Placental pericyte (primary cell): ENCODE measurements at places on chromosomes 2 and 18. TPM values are rescaled to one million over a fixed set of nuclear protein-coding genes. Genes with fewer than 3 reads are reported as not detected.

The PLB1 gene
- total RNA-seq = 0.86 and 2.4 TPM in 2 replicates

The HOXD8 gene
- total RNA-seq = 6.3 TPM in 1 of 2 replicates, not detected in the other

The ALPG gene
- not detected in 2 replicates for total RNA-seq

The EN1 gene
- not detected in 2 replicates for total RNA-seq

The ME2 gene
- total RNA-seq = 51.8 and 57.3 TPM in 2 replicates

The SAG gene
- not detected in 2 replicates for total RNA-seq

The TUBA4B gene
- total RNA-seq = not detected in 2 replicates

The TTN gene
- total RNA-seq = under 0.01 TPM in 2 replicates

The EVA1A gene
- total RNA-seq = 36.5 and 51.3 TPM in 2 replicates

The PUS10 gene
- total RNA-seq = 5.5 and 6.7 TPM in 2 replicates

The CRYGC gene
- not detected in 2 replicates for total RNA-seq

The MARS2 gene
- 4.4 and 14.0 TPM in 2 replicates for total RNA-seq

The GREB1 gene
- 0.29 and 0.44 TPM in 2 replicates for total RNA-seq

The ACP1 gene
- 64.3 and 101 TPM in 2 replicates for total RNA-seq

The GCG gene
- not detected in 2 replicates for total RNA-seq

The RANBP2 gene
- 64.1 and 97.5 TPM in 2 replicates for total RNA-seq

The UGT1A10 gene
- 0.22 TPM in 1 of 2 replicates, not detected in the other for total RNA-seq

The CCBE1 gene
- total RNA-seq = 0.44 and 8.7 TPM in 2 replicates

The KCNE4 gene
- total RNA-seq = 2.4 and 3.1 TPM in 2 replicates

The RIT2 gene
- not detected in 2 replicates for total RNA-seq

The GULP1 gene
- 79.6 and 80.5 TPM in 2 replicates for total RNA-seq

The MROH2A gene
- not detected in 2 replicates for total RNA-seq

The LDLRAD4 gene
- 0.14 and 0.88 TPM in 2 replicates for total RNA-seq

The AGAP1 gene
- 15.5 and 28.6 TPM in 2 replicates for total RNA-seq

The SNTG2 gene
- total RNA-seq = not detected in 2 replicates

The AQP12B gene
- not detected in 2 replicates for total RNA-seq

The ARHGAP15 gene
- total RNA-seq = not detected in 2 replicates

The LYG1 gene
- total RNA-seq = 0.44 TPM in 1 of 2 replicates, not detected in the other

The FBXO36 gene
- total RNA-seq = 5.0 and 6.6 TPM in 2 replicates

The RND3 gene
- 269 and 815 TPM in 2 replicates for total RNA-seq

The FNDC4 gene
- total RNA-seq = 2.2 and 14.0 TPM in 2 replicates

The BCL11A gene
- 0.88 and 1.6 TPM in 2 replicates for total RNA-seq

The PROM2 gene
- total RNA-seq = 0.22 and 0.72 TPM in 2 replicates

The VWC2L gene
- not detected in 2 replicates for total RNA-seq
